ENCODE measurements at places on chromosomes 5 and 9.

DNA sequence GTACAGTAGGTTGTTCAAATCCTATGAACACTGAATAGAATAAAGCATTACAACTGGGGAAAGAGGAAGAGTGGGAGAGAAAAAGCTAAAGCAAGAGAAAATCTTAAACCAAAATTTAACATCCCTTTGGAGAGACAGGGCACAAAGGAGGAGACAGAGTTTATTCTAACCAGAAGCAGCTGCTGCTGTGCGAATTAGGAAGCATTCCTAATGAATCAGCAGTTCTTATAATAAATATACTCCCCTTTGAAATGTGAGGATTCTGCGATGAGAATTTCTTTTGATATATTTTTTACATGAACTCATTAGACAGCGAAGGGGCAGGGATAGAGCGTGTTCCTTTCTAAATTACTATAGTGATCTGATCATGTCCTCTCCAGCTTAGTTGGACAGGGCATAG is 233.4 kb downstream of the DENND1A start:
- H3K27ac ChIP-seq: no peak overlapping the region
- H3K36me3 ChIP-seq: no peaks in the 10 kb centered on the region
- no peaks in the 10 kb centered on the region for H3K27me3 ChIP-seq
- no peaks in the 10 kb centered on the region for H3K4me1 ChIP-seq
- no peak for DNase-seq

GRCh38 chr9:110217656-110218099 is 9.7 kb upstream of the C9orf152 start:
- no peak for DNase-seq
- H3K27ac ChIP-seq: no peak overlapping the region
- H3K27me3 ChIP-seq: no peaks in the 10 kb centered on the region
- no peak overlapping the region for H3K4me3 ChIP-seq

DNA sequence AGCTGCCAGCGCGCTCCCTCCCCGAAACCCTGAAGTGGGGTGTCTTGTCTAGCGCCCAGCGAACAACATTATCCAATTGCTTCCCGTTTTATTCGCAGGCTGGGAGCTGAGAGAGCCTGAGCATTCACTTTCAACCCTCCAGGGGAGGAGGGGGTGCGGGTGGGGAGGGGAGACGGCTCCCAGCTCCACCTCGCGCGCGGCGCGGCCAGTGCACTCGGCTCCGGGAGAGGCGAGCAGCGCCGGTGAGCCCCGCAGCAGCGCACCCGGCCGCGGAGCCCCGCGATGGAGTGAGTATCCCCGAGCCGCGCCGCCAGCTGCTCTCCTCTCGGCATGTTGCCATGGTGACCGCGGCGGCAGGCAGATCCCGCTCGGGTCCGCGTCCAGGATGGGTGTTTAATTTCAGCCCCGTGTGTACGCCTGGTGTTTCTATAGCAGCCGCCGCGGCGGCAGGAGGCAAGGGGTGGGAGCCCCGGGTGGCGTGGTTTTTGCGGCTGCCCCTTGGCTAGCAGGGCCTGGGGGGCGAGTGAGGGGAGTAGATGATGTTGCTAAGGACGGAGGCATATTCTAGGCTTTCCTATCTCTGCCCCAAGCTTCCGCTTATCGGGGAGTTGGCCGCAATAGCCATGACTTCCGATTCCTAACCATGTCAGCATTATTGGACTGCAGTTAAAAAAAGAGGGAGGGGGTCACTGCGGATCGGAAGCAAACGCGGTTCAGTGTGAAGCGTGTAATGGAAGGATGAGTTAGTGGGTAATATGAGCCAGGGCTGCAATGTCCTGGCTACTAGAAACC is 139.2 kb upstream of the PALM2AKAP2 start:
- peaks cover 5% of the 10 kb centered on the region for H3K4me1 ChIP-seq
- no peak for DNase-seq
- no peaks in the 10 kb centered on the region for H3K36me3 ChIP-seq
- no peak overlapping the region for H3K27ac ChIP-seq
- no peaks in the 10 kb centered on the region for H3K27me3 ChIP-seq

GRCh38 chr9:115262952-115263351 is 145.0 kb upstream of the TNC start:
- H3K4me3 ChIP-seq: no peak overlapping the region
- H3K27me3 ChIP-seq: no peaks in the 10 kb centered on the region
- H3K4me1 ChIP-seq: no peaks in the 10 kb centered on the region
- no peak for DNase-seq
- no peaks in the 10 kb centered on the region for H3K36me3 ChIP-seq

GRCh38 chr9:95641586-95641985 is 124.8 kb upstream of the PTCH1 start:
- H3K36me3 ChIP-seq: no peaks in the 10 kb centered on the region
- H3K27me3 ChIP-seq: no peaks in the 10 kb centered on the region
- H3K4me3 ChIP-seq: no peak overlapping the region
- no peak for DNase-seq

DNA sequence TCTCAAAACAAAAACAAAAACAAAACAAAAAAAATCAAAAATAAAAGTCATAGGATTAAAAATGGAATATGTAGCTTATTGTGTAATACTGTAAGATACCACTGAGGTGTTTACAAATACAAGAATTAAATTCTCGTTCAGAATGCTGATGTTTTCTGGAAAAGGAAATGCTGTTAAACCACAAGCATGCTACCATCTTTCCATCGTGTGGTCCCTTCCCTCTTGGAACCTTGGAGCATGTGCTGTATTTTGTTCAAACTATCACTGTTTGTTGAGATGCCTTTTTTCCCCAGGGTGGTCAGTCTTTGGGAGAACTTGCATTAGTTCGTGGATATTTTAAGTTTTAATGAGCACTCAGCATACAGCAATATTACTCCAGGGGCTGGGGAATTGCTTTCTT is 39.7 kb downstream of the SUB1 start:
- H3K36me3 ChIP-seq: no peaks in the 10 kb centered on the region
- H3K4me3 ChIP-seq: no peak overlapping the region
- DNase-seq: no peak
